ENCODE measurements at places on chromosomes 5 and 9.
A peak's percentile ranks its signal among the peaks of the same experiment; 100 is the strongest.

DNA sequence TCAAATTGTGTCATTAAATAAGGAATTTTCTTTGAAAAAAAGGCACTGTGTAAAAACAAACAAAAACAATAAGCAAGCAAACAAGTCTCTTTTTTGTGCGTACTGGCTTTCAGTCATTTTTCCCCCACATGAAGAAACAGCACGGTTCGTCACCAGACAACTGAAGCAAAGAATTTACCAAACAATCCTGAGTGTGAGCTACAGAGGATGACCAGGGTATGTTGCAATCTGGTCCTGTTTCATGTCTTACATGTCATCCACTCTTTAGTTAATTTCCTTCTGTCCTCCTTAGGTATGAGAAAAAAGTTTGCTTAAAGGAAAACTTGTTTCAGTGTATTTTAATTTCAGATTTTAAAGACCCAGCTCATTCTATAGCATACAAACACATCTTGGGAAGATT, 1080.7 kb upstream of the NUDT12 start:
- peak; percentile 90 for DNase-seq

- DNase-seq, result no peak
These were observed 40.5 kb downstream of the ANKDD1B start for GRCh38 chr5:75651575-75652238.

GRCh38 chr9:10366171-10366779, 246.5 kb downstream of the PTPRD start:
- peak; percentile 11 for DNase-seq

- no peak for DNase-seq
These were observed 1.1 kb downstream of the PRUNE2 start for GRCh38 chr9:76904661-76905457.

All from fibroblast of villous mesenchyme (primary cell).